ENCODE measurements at places on chromosomes 6 and 20.

DNA sequence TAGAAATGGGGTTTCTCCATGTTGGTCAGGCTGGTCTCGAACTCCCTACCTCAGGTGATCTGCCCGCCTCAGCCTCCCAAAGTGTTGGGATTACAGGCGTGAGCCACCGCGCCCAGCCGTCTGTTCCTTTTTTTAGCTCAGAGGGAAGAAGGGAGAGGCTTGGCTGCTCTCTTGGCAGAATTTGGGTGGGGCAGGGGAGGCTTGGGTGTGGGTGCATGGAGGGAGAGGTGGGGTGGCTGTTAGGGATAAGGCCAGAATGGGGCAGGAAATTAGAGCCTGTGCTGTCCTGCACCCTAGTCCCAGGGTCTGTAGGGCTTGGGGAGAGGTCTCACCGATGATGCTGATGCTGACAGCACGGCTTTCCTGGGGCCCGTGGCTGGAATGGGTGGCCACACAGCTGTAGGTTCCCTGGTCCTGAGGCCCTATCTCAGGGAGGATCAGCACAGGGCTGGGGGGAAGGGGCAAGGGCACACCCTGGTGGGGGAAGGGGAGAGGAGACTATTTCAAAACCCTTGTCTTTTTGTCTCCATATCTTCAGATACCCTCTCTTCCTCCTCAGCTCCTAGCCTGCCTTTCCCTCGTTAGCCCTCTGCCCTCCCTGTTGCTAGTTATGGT is 2.0 kb downstream of the AGER start:
- DNase-seq, result no peak

- DNase-seq, result no peak
Observed at GRCh38 chr6:105622226-105622625, 219.3 kb upstream of the PREP start.

- peak; percentile 2 for DNase-seq
Observed at GRCh38 chr6:162856885-162857284, 129.1 kb downstream of the PACRG start.

DNA sequence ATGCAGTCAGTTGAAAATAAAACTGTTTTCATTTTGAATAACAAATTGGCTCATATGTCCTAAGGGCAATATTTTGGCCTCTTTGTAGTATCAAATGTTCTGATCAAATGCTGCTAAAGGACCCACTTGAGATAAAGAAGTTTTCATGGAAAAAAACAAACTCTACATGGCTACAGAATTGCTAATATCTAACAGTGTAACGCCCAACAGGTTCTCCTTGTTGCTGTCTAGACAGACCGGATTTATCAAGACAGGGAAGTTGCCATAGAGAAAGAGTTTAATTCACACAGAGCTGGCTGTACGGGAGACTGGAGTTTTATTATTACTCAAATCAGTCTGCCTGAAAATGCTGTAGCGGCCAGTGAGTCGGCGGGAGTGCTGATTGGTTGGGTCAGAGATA is 19.4 kb upstream of the MAN1A1 start:
- no peak for DNase-seq

DNA sequence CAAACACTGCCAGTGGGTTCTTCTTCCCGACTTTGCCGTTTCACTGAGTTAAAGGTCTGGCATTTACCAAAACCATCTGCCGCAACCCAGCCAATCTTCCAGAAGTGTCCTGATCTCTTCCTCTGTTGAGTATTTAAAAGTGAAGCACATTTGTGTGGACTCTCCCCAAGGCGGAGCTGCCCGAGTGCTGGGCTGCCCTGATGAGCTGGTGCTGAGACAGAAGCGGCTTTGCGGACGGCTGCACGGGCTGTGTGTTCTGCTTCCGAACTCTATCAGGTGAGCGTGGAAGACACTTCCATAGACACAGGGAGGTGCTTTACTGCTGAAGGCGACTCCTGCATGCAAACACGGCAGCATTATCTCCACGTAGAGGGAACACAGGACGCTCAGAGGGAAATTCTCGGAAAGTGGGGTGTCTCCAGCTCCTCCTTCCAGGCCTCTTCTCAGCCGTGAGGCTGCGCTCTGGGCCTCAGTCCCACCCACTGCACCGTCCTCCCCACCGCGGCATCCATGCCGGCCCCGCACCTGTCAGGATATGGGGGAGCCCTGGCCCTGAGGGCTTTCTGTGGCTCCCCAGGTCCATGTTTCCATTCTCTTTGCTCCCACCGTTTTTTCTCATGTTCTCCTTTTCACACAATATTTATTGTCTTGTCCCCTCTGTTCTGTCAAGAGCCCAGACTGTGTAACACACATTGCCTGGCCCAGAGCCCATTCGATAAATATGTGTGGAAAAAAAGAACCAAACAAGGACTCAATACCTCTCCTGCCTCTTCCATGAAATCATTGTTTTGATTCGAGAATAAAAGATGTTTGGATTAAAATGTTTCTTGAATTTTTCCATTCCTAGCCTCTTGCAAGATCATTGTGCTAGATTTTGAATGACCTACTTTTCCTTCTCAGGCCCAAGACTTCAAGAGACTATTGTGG is 205.1 kb downstream of the DLL1 start:
- DNase-seq, result no peak

DNA sequence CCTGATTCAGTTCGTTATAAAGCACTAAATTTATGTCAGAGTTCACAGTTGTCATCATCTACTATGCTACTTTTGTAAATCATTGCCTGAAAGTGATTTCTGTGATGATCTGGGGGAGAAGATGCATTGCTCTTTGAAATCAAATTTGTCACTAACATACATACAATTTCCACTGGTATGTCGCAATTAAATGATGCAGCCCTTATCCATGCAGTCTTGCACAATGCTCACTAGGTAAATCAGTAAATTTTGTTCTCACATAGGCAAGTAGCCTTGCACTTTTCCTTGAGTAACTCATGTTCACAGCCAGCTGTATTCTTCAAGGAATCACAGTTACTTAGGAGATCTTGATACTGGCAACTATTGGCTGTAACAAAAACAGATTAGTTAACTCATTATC is 20.8 kb downstream of the CRISP2 start:
- no peak for DNase-seq

GRCh38 chr6:2477666-2478065 is 232.3 kb upstream of the GMDS start:
- DNase-seq, result no peak

DNA sequence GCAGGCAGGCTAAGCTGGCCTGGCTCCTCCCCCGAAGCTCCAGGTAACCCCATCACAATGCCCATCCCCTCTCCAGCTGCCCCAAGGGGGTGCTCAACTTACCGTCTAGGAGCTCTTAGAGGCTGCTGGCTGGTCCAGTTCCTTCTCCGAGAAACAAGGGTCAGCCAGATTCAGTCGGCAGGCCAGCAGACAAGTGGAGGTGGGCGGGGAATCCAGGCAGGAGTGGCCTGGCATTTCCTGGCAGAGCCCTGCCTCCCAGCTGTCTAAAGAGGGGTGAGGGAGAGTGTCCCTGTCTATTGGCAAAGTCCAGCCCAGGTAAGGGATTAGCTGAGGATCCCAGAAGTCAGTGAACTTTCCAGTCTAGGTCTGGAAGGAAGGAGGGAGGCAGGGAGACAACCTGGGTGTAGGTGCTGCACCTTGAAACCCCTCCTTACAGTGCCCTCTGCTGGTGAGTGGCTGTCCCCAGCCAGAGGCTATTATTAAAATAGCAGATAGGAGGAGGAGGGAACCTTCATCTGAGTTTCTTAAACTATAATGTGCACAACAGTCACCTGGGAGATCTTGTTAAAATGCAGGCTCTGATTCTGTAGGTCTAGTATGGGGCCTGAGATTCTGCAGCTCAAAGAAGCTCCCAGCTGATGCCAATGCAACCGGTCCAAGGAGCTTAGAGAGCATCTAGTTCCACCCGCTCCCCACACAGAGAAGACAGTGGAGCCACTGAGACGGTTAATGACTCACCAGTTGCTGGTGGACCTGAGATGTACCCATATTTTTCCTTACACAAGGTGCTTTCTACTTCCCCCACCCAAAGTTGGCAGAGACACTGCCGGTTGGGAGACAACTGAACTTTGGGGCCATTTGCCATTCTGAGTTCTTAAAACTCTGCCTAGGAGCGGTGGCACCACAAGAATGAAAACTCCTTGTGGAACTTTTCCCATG is at the start of gene UNC5CL:
Gene UNC5CL (minus strand): TSS at position 162 of the 939 bp plus-strand sequence. CDS start 4,147 bp downstream, outside the sequence.
- DNase-seq, result no peak

DNA sequence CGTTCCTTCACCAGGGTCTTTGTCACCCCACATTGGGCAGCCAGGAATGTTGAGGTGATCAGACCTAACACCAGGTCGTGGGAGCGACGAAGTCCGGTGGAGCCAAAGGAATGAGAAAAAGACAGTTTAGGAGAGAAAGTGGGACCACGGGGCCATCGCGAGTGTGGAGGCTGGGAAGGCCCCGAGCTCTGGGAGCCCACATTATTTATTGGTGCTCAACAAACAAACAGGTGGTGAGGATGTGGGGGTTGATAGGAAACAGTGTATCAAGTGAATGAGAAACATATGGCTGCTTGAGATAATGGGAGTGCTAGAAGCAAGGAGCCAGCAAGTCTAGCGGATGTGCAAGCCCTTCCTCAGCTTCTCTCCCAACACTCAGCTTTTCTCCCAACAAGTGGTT is 287.1 kb upstream of the SGK1 start:
- DNase-seq, result no peak

- DNase-seq, result peak; percentile 81
Observed at GRCh38 chr20:32536851-32537656, 48.1 kb downstream of the NOL4L start.

GRCh38 chr6:163620670-163621330 is 206.3 kb downstream of the QKI start:
- DNase-seq, result no peak

DNA sequence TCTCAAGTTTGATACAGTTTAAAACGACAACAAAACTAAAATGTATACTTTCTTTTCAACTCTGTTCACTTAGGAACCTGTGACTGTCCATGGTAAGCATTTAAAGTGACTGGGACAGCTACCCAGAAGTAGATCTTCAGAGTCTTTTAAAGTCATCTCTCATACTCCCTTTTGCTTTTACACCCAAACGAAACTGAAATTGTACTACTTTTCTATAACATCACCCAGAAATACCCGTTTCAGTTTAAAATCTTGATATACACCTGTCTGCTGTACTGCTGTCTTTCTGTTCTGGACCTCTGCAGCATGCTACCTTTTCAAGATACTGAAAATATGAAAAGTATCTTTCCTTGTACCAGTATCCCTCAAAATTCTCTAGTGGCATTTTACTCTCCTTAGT is 170.4 kb upstream of the THEMIS start:
- no peak for DNase-seq

DNA sequence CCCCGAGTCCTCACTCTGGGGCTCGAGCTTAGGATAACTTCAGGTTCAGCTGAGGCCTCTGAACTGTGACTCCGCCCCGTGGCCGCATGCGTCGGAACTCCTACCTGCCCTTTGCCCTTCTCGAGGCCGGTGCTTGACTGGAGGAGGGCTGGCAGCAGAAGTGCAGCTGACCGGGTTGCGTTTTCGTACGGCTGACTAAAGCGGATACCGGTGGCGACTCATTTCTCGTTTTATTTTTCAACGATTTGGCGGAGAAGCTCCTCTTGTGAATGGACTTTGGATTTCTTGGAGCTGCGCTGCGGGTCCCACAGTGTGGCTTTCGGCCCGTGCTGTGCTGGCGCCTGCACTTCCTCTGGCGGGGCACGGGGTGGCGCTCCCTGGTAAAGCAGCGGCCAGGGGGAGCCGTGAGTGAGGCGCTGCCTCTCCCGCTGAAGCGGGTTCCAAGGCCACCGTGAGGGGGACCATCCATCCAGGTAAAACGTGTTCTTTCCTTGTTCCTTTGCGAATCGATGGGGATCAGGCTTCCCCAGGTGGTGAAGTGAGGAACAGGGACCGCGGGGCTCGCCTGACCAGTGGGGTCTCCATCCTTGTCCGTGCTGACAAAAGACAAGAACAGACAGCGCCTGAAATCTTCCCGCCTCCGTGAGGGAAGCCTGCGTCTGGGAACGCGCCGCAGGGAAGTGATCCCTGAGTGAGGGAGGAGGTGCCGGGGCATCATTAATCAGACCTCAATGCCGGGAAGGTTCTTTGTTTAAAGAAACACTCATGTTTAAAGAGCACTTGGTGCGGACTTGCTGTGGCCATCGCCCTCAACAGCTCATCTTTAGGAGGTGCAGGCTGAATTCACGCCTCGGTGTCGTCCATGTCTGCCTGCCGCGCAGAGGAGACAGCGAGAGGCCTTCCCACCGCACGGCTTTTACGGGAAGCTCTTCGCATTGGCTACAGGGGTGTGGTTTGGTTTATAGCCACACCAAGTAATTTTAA is 38.8 kb downstream of the ERMARD start:
- peak; percentile 51 for DNase-seq

GRCh38 chr20:9311132-9311531 is 203.3 kb upstream of the LAMP5 start:
- DNase-seq, result no peak

GRCh38 chr20:6814945-6815344 is 47.5 kb downstream of the BMP2 start:
- no peak for DNase-seq

- peak; percentile 40 for DNase-seq
Observed at GRCh38 chr6:158686311-158686710, 36.5 kb downstream of the SYTL3 start.

- DNase-seq, result no peak
Observed at GRCh38 chr6:53530346-53530745, 14.6 kb downstream of the GCLC start.
